ENCODE measurements at places on chromosomes 6 and 20. TPM values are rescaled to one million over a fixed set of nuclear protein-coding genes. Genes with fewer than 3 reads are reported as not detected.

The LBP gene
- total RNA-seq, result 0.66 TPM

The OLIG3 gene
- total RNA-seq, result not detected

The RAD21L1 gene
- not detected for total RNA-seq

DNA sequence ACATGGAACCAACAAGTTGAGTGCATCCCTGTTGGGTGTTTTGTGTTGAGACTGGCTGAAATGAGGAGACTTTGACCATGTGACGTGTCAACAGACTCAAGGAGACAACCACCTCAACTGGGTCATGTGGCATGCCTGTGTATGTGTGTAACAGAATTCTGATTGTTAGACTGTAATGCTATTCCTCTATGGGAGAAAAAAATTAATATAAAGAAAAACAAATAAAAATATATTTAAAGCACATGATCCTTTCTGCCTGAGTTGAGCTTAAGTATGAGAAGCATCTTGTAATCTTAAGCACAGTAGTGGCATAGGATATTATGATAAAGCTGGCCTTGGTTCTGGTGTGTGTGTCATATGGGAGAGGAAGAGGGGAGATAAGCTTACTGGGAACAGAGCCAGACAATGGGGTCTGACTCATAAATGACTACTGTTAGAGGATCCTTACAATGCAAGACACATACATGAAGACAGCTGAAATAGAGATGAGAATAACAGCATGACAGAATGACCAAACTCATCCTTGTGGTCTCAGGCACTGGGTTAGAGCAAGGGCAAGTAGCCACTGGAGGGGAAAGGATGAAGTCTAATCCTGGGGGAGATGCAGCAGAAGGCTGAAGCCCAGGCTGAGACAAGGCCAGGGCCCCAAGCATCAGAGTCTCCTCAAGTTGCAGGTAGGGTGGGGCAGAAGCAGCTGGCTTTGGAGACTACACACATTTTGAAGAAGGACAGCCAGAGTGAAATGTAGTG, 9.2 kb downstream of the TP53INP2 start:
- no peak for DNase-seq
